PC-9 (cell line): ENCODE measurements at places on chromosomes 1 and 21.

GRCh38 chr1:64715186-64715585, 29.7 kb upstream of the RAVER2 start:
- no peak for DNase-seq

DNA sequence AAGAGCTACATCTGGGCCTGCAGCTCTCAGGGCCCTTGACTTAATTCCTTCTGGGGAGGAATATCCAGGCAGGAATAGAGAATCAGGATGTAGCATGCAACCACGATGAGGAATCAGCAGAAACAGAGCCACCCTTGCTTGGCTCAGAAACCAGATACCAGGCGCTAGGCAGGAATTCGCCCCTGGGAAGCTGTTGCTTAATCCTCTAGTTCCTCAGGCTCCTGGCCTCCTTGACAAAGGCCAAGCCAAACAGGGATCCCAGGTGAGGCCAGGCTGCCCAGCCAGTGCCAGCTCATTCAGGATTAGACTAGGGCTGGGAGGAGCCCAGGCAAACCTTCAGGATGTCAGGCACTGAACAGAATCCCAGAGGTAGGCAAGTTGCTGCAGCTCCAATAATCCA, 48.2 kb upstream of the IRF2BP2 start:
- peak; percentile 84 for DNase-seq

GRCh38 chr1:20846461-20847374, 59.6 kb upstream of the HP1BP3 start:
- no peak for DNase-seq

DNA sequence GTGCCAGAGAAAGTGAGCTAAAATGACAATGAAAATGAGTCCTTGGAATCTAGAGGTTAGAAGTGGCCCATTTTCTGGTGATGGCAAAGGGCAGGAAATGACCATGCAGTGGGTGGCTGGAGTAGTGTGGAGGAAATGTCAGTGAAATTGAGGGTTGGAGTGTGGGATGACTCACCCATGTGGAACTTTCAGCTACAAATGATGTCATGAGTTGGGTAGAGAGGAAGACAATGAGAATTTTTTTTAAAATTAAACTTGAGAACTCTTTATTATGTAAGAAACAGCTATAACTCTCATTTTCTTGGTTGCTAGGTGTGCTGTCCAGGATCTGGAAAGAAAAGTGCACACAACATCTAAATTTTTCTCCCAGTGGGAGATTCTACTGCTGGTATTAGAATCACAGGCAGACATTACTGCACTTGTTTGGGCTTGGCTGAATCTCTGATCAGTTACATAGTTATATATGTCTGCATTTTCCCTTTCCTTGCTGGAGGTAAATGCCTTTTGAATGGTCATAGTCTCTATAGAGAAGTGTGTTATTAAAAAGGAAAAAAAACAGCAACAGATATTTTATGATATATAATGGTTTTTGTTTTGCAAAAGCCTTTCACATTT, 56.8 kb upstream of the GNG12 start:
- DNase-seq: peak; percentile 70

GRCh38 chr21:34561806-34562205, 49.8 kb upstream of the KCNE1 start:
- no peak for DNase-seq

DNA sequence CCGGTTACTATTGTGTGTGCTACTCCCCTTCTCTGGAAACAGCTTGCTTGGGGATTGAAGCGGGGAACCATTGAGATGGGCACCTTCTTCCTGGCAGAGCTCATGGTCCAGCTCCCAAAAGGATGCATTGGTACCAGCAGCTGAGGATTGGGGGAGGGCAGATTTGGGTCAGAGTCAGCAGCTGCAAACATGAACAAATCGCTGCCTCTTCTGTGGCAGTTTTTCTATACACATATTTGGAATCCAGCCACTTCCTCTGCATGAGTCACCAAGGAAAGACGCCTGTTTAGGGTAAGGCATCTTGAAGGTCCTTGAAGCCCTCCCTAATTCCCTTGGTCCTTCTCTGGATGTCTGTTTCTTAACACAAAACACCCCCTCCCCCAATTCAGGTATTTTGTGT, 104.7 kb downstream of the DAB1 start:
- DNase-seq: no peak

- DNase-seq: peak; percentile 74
Observed at GRCh38 chr1:6612641-6613360, 730 bp upstream of the PHF13 start.

GRCh38 chr1:169585181-169585580, 1.1 kb downstream of the F5 start:
- no peak for DNase-seq

- peak; percentile 75 for DNase-seq
Observed at GRCh38 chr1:94769551-94769950, 50.6 kb upstream of the SLC44A3 start.

DNA sequence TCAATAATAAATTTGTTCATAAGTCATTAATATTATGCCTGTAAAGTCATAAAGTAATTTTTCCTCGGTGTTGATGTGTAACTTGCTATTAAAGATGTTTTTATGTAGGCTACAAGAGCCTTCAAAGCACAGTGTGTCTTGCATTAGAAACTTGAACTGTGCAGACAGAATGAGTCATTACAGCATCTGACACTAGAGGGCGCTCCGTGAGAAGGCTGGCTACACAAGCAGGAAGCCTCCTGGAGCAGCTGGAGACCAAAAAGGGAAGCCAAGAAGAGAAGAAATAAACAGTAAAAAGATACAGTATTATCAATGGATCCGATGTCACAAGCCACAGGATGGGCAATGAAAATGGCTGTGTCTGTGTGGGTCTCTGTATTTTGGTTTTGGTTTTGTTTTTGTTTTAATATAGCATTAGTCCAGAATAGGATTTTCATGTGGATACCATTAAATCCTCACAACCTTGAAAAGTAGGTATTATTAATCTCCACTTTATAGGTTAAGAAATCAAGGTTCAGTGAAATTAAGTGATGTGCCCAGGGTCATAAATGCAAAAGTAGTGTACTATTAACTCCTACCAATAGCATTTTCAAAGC, 16.1 kb upstream of the LRRC8D start:
- DNase-seq: peak; percentile 81

GRCh38 chr21:32309906-32310460, 11.3 kb downstream of the MRAP start:
- no peak for DNase-seq

DNA sequence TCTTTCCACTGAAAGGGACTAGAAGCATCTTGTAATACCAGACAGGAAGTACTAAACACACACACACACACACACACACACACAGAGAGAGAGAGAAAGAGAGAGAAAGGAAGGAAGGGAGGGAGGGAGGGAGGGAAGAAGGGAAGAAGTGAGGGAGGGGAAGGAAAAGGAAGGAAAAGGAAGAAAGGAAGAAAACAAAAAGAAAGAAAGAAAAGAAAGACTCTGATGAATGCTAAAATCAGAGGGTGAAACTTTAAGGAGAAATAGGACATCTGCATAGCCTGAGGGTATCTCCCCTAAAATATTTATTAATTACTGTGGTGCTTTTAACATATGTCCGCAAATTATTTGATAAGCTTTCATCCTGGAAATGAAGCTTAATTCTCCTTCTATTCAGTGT, 10.6 kb downstream of the TRIT1 start:
- DNase-seq: no peak

GRCh38 chr1:7302126-7302525, 469.0 kb upstream of the VAMP3 start:
- DNase-seq: no peak

- DNase-seq: no peak
Observed at GRCh38 chr21:35850029-35850428, 210.3 kb downstream of the SETD4 start.

- no peak for DNase-seq
Observed at GRCh38 chr21:26788790-26789189, 56.4 kb downstream of the ADAMTS1 start.
